CD4-positive, alpha-beta T cell (primary cell): ENCODE measurements at places on chromosomes 2 and 18.

- no peak for DNase-seq
Observed at GRCh38 chr2:48253301-48253700, 276.7 kb upstream of the STON1 start.

DNA sequence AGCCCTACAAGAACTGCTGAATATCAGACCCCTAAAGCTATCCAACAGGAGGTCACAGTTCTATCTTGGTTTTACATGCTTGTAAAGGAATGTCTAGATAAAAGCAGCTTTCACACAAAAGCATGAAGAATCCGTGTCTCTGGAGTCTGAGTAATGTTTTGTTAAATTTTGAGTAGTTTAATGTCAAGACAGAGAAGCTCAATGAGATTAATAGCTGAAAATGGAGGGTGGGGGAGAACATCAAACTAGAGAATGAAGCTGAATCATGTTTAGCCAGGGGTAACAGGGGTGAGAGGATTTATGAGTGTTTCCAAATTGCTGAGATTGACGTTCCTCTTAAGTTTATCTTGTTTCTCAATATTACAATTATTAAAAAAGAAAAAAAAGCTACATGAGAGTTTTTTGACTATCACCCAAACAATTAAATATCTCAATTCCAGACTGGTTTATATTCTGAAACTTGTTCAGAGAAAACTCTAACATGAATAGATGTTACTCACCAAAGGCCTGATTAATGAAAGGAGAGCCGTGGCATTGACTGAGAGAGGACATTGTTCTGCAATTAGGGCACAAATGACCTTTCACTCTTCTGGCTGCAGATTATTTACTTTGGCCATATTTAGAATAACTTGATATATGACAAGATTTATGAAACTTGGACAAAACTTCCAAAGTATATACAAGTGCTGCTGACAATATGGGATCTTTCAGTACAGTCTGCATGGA, 266.4 kb upstream of the ETAA1 start:
- no peak for DNase-seq

DNA sequence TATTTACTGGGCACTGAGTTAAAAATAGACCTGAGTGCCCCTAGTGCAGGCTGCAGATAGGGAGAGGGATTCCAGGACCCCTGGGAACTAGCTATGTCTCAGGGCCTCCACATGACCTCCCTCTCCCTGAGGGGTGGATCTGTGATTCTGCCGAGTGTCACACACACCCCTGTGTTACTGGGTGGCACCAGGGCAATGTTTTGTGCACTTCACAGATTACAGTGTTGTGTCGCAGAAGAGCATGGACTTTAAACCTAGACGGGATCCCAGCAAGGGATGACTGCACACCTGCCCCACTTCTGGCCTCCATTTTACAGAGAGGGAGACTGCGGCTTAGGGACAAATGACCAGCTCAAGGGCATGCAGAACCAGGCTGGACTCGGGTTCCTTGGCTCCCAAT, 65.6 kb downstream of the ZFP36L2 start:
- no peak for DNase-seq

GRCh38 chr2:119160361-119160990, 1.9 kb upstream of the C1QL2 start:
- DNase-seq: no peak

GRCh38 chr2:102427249-102427648, 4.3 kb downstream of the IL18RAP start:
- no peak for DNase-seq

DNA sequence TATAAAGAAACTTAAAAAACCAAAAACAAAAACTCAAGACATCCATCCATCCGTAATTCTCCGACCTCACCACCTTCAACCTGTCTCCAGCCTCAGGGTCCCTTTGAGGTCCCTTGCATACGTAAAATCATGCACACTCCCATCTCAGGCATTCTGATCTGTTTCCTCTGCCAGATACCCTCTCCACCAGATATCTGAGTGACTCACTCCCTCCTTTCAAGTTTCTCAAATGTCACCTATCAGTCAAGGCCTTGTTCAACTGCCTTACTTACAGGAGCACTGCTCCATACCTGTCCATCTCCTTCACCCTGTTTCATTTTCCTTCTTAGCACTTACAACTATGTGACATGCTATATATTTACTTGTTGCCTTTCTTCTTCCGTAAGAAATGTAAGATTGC, 369.3 kb downstream of the NBAS start:
- DNase-seq: no peak

DNA sequence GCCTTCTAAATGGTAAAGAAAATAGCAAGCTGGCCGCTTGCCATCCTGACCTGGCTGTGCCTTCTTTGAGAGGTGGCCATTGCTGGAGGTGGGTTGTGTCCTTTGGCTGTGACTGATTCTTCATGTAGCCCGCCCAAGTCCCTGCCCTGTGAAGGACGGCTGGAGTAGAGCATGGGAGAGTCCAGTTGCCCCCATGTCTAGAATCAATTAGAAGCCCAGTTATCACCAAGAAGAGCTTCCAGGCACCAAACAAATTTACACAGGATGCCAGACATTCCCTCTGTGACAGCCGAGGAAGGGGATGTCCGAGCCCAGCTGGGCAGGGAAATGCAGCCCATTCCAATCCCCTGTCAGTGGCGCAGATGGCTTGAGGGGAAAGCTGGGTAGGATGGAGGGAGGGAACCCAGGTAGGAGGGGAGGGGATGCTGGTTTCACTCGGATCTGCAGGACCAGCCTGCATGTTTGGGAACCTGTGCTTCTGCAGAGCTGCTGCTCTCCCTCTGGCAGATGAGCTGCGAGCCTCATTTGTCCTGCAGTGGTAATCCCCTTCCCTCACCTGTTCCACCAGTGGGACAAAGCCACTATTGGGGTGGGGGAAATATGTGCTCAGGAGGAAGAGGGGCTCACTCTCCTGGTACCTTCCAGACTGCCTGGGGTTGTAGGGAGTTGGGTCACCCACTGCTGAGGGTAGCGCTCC, 25.7 kb upstream of the ASB18 start:
- DNase-seq: no peak

GRCh38 chr2:137123226-137123625, 357.9 kb downstream of the THSD7B start:
- no peak for DNase-seq

DNA sequence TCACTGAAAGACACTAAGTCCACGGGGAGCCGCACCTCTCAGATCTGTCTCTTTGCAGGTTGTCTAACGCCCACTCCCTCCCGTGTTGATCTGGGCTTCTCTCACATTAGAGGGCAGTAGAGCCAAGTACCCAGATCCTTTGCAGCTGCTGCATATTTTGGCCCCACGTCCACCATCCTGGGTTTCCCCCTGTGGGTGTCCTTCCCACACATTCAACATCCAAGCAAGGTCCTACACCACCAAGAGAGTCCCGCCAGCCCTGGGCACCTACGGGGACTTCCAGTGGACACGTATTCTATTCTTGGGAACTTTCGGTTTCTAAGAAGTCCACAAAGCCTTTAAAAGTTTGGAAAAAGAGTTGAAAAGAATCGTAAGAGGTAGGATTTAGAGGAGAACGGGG, 116.6 kb downstream of the ATL2 start:
- DNase-seq: no peak
